ENCODE measurements at places on chromosomes 2 and 18.
A peak's percentile ranks its signal among the peaks of the same experiment; 100 is the strongest.

GRCh38 chr2:53715568-53715967 is 52.0 kb upstream of the CHAC2 start:
- DNase-seq, result no peak

- DNase-seq, result no peak
Measured at GRCh38 chr2:200860092-200860795, 4.2 kb downstream of the CLK1 start.

GRCh38 chr2:146031158-146031557 is 1511.2 kb upstream of the ZEB2 start:
- DNase-seq, result no peak

DNA sequence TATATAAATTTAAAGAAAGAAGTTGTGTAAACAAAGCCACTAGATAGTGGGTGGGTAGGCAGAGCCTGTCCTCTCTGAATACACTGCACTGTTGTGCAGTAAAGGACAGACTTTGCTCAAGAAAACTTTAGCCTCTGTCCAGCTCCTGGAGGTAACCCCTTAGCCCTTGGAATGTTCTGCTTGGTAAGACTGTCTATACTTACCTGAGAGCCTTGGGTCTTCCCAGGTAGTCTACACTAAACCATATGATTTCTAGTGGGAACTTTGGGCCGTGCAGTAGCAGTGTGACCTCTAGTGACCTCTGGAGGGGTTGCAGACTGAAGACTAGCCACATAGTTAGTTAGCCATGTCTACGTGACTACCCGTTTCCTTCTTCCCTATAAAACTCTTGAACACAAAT is 678.3 kb upstream of the NRXN1 start:
- DNase-seq, result no peak

DNA sequence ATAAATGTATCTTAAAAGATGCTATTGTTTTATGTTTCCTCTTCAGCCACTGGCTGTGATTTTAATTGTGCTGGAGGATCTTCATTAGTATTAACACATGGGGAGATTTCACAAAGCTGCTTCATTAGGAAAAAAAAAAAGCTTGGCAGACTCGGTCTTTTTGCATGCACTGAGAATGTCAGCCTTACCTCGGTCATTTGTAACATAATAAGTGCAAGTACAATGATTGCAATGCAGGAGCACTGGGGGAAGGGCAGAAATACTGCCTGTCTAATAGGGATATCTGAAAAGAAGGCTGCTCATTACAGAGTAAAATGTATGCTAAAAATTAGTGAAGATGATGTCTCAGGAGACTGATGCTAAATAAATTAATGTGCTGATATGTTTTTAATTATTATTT is 1.3 kb upstream of the BAZ2B start:
- no peak for DNase-seq

DNA sequence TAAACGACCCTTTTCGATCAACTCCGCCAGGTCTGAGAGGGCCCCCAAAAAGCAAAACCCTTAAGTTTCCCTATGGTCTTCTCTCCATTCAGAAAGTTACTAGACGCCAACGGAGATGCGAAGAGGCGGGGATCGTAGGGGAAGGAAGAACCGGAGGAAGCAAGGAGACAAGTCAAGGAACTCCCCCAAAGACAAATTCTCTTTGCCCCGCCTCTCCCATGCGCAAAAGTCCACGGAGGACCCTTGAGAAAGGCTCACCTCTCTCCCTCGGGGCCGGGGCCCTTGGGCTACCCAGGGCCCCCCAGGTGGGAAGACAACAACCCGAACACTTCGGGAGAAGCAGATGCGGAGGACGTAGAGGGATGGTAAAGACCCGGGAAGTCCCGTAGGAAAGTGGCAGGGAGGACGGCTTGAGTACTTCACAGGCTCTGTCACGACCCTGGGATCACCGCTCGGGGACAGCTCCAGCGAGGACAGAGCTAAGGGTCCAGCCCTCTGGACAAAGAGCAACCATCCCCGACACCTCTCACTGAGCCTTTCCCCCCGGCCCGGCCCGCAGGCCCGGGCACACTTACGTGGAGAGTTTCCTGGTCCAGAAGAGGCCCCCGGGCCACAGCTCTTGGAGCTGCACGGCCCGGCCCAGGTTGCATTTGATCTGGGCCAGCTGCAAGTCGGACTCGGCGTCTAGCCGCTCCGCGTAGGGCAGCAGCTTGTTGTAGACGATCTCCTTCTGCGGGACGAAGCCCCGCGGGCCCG is 647 bp downstream of the PSME4 start:
- no peak for DNase-seq

GRCh38 chr2:126749537-126749936 is 93.6 kb downstream of the GYPC start:
- DNase-seq, result no peak

GRCh38 chr2:179654806-179655205 is 206.6 kb downstream of the ZNF385B start:
- no peak for DNase-seq

GRCh38 chr2:76851000-76851399 is 671.2 kb downstream of the LRRTM4 start:
- DNase-seq, result no peak

DNA sequence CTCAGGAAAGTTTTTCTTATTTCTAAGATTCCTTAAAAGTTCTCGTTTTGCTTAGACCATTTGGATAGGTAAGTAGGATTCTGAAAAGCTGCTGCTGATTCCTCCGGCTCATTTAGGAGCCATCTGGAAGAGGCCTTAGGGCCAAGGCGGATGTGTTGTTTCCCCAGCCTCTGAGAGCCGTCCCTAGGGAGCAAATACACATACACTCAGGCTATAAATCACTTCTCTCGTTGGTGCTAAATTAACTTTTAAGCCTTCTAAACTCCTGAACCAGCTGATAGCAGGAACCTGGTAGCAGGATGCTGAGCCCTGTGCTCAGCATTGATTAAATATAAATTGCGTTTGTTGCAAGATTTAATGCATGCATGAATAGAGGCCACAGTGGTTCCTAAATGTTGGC is 109.8 kb downstream of the ADCYAP1 start:
- DNase-seq, result no peak

DNA sequence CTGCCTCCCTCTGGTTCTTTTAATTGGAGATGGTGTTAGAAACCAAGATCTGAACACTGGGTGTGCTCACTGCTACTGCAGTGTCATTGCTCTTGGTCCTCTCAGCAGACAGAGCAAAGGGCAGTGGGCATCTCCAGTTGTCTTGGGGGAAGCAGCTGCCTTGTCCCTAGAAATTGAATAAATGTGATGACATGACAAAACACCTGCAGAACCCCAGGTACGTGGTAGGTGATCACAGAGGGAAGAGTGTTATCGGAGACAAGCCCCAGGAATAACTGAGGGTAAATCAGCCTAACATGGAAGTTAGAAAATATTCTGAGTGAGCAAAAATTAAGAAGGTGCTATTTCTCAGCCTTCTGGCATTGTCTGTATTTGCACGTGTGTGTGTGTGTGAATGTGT is 311.9 kb upstream of the HDAC4 start:
- no peak for DNase-seq

GRCh38 chr2:100962366-100963025 is 39.6 kb upstream of the RPL31 start:
- no peak for DNase-seq

GRCh38 chr18:37335409-37335736 is 230.2 kb downstream of the CELF4 start:
- no peak for DNase-seq

DNA sequence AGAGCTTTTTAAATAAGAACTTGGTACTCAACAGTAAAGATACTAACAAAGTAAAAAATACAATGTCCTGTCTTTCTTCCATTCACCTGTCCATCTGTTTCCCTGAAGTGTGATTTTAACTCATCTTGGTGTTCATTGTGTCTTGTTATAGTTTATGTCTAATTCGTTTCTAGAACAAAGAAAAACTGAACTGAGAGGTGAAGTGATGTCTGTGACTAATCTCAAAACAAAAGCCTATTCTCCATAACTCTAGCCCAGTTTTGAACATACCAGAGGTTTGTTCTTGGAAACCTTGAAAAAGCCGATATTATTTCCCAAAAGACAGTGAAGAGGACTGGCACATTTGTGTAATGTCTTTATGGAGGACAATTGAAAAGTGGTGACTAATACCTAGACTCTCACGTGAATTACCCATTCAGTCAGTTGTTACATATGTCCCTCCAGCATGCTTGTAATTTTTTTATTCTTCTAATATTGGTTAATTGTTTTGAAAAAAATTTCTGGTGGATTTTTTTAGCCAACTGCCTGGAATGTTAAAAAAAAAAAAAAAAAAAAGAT is 725.8 kb downstream of the SATB2 start:
- DNase-seq, result no peak

DNA sequence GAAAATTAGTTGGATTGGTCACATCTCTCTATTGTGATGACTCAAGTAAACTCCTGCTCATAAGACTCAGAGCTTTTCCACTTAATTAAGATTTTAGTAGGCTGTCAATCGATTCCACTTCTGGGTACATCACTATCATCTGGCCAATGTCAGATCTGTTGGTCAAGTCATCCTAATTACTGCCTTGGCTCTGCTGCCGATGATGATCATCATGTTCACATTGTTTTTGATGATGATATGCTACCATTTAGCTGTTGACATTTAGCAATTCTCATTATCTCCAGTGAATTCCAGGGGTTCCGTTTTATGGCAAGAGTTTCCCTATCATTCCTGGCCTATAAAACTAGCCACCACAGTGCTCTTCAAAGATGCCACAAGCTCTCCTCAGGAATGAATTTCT is 253.4 kb downstream of the IKZF2 start:
- DNase-seq, result no peak

- DNase-seq, result no peak
Measured at GRCh38 chr2:223161873-223162458, 110.0 kb downstream of the KCNE4 start.

- DNase-seq, result no peak
Measured at GRCh38 chr2:96108541-96109360, 7.6 kb downstream of the ADRA2B start.

DNA sequence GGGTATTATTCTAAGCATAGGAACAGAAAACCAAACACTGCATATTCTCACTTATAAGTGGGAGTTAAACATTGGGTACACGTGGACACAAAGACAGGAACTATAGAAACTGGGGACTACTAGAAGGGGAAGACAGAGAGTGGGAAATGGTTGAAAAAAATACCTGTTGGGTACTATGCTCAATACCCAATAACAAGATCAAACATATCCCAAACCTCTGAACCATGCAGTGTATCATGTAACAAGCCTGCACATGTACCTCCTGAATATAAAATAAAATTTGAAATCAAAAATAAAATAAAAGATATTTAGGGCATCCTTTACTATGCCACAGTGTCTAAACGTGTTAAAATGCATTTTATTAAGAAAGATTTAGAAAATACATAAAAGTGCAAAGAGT is 221.0 kb upstream of the TFPI start:
- DNase-seq, result no peak

- DNase-seq, result no peak
Measured at GRCh38 chr2:98464772-98465310, 20.2 kb downstream of the INPP4A start.

GRCh38 chr2:173555833-173556232 is 201.2 kb downstream of the CDCA7 start:
- no peak for DNase-seq

DNA sequence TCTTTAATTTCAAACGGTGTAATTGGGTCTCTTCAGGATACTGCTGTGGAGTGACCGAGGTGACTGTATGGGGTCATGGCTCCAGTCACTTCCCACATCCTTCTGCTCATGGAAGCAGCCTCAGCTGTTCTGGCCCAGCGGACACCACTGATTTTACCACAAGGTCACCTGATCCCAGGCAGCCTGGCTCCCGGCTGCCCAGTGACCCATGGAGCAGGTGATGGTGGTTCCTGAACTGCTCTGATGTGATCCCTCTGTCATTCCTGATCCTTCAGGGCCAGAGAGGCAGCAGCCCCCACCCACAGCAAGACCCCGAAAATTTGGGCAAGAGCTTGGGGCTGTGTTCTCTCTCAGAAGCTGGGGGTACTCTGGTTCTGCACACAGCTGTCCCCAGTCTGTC is 35.5 kb upstream of the HS6ST1 start:
- DNase-seq, result no peak

DNA sequence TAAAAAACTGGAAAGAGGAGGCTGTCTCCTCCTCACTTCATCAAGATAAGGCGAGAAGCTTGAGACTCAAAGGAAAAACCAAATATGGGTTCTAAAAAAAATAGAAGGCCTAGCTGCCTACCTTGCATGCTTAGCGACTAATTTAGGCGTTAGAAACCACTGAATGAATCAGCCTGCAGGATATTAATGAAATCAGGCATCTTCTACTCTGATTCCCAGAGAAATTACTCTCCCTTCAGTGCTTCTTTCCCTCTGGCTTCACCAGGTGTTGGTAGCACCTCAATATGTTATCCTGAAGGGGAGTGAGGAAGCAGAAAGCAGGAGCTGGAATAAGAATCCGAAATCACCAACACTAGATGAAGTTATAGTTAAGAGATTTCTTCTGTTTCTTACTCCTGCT is 749.8 kb upstream of the NRXN1 start:
- no peak for DNase-seq

DNA sequence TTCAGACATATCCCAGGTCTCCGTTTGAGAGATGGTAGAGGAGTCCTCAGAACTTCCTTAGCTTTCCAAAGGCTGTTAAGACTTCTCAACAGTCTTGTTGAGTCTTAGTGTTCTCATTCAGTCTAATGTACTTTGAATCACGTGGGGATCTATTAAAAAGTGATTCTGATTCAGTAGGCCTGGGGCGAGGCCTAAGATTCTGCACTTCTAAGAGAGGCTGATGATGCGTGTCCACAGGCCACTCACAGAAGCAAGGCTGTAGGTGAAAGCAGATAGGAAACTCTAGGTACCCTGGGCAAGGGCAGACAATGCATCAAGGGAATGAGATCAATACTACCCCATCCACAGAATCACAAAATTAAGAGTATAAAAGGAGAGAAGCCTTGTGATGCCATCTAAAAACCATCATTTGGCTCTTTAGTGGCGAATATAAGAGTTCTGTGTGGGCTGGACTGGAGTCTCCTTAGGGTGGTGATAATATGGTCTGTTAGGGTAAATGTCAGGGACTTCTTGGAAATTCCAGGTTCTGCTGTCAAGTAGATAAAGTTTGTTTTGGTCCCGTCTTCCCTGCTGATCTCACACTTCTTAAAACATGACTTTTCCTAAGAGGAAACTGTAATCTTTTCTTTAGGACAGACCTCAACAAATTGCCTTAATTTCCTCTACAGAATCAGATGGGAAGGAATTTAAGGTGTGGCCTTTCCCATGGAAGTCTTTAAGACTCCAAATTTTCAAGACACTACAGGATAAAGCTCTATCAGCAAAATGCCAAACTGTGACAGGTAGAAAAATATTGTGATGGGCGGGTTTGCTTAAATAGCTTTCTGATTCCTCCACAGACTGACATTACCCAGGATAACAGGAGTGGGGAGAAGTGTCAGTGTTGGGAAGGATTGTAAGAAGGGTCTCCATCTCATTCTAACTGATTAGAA is 45.7 kb upstream of the NEMP2 start:
- DNase-seq, result no peak

DNA sequence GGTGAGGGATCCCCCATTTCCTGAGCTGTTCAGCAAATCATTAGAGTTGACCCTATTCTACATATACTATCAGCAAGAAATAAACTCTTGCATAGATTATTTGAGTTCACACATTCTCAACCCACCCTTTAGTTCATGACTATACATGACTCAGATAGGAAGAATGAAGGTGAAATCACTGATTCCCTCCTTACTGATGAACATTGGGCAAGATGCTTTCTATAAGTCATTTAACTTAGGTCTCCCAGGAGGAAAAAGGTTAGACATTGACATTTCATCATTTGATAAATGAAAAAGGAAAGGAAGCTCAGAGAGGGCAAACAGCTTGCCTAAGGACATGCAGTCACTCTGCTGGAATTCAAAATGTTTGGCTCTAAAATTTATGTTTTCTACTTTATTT is 408.0 kb downstream of the TMEM182 start:
- no peak for DNase-seq

GRCh38 chr18:63788447-63789096 is 13.4 kb downstream of the SERPINB7 start:
- DNase-seq, result peak; percentile 23

Data from stimulated activated CD8-positive, alpha-beta memory T cell treated with anti-CD3 and anti-CD28 coated beads, Interleukin-7, amount 100 ng/mL, for 1 hour (primary cell).